ENCODE measurements at places on chromosomes 5 and 9.

- peak; percentile 88 for ATAC-seq
Observed at GRCh38 chr5:149561848-149562247, 10.6 kb upstream of the CSNK1A1 start.

- ATAC-seq: peak; percentile 43
Observed at GRCh38 chr5:8633259-8633658, 764.3 kb downstream of the MTRR start.

DNA sequence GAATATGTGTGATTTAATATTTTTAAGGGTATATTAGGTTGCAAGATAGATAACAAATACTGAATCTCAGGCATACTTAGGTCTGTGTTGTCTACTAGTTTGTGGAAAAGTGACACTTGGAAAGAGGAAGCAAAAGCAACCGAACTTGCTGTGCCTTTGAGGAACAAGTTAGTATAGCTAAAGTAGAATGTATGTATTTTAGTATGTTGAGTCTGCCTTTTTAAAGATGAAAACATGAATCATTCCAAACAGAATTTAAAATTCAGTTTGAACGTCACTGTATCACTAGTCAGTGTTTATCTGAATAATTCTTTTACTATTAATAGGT lies 12.9 kb downstream of the TLE4 start:
- ATAC-seq: no peak

GRCh38 chr5:160629003-160629402 lies 207.3 kb downstream of the PTTG1 start:
- ATAC-seq: no peak

- no peak for ATAC-seq
Observed at GRCh38 chr5:150172145-150172544, 5.6 kb downstream of the CDX1 start.
